Stimulated activated CD4-positive, alpha-beta T cell treated with anti-CD3 and anti-CD28 coated beads, Interleukin-15, amount 100 ng/mL, for 1 hour (primary cell): ENCODE measurements at places on chromosomes 2 and 18.

DNA sequence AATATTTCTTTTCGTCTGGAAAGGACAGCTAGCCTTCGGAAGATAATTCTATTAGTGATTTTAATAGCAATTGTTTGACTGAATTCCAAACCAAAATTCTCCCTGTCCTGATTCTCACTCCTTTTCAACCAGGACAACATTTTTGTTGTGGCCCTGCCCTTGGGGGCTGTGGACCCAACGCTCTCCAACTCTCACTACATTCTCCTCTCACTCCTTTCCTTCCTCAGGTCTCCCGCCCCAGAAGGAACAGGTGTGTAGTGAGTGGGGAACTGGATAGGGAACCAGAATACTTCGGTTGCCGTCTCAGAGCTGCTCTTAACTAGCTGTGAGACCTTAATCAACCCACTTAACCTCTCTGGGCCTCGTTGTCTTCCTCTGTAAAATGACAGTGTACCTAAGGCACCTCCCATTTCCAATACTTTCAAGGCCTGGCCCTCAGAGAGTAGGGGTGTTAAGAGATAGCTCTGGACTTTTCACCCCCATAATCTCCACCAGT is 638 bp upstream of the ADD2 start:
- DNase-seq, result no peak

GRCh38 chr2:22952656-22953225 is 432.2 kb upstream of the KLHL29 start:
- DNase-seq, result no peak

GRCh38 chr2:165645930-165646831 is 147.9 kb downstream of the GALNT3 start:
- no peak for DNase-seq

- no peak for DNase-seq
These were observed 43.2 kb downstream of the ATIC start for GRCh38 chr2:215354771-215355695.

- no peak for DNase-seq
These were observed 9.6 kb upstream of the GIGYF2 start for GRCh38 chr2:232687382-232688160.

DNA sequence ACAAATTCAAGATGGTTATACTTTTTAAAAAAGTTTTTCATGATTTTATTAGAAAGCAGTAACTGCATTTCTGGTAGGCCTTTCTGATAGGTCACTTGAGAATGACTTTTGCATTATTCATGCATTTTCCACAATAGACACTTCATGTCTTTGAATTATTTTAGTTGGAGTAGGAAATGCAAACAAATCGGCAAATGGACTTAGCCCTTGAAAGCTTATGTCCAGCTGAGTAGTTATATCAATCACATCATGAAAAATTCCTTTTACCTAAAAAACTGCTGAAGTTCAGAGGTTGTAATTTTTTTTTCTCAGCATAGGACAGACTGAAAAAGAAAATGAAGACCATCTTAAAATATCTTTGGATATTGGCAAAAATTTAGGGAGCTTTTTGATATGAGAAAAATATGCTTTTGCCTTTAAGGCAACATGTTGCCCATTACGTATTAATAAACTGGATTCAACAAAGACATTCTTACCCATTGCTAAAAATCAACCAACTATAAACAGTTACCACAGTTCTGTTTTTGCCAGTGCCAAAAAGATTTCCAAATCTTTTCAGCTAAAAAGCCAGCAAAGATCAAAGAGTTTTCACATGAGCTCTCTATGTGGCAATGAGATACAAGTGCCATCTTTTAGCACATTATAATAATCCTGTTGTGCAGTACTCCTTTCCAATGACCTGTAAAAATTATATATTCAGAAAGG is 45.5 kb upstream of the FRZB start:
- DNase-seq, result no peak

- no peak for DNase-seq
These were observed 601.2 kb downstream of the ADCYAP1 start for GRCh38 chr18:1505856-1506255.

DNA sequence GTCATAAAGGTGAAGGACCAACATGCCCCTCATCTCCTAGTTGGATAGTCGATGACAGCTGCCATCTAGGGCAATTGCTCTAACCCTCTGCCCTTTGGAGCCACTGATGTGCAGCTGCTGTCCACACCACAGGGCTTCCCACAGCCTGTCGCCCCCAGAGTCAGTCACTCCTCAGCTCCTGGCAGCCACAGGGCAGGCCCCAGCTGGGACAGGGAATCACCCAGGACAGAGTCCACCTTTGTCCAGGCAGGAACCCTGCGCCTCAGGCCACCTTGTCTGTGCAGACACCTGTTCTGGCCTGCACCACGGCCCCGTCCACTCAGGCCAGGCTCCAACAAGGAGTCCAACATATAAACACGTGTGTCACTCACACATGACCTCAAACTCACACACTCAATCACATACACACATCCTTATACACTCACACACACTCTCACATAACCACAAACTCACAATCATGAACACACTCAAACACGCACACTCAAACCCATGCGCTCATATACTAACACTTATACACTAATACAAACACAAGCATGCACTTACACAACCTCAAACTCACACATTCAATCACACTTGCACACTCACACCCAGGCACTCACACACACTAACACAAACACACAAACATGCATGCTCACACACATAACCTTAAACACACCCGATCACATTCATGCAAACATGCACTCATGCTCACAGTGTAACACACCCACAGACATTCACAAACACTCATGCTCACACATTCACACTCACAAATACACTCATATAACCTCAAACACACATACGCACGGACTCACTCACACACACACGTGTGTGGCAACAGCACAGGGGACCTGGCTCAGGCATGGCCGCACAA is 29.7 kb downstream of the HDAC4 start:
- no peak for DNase-seq

DNA sequence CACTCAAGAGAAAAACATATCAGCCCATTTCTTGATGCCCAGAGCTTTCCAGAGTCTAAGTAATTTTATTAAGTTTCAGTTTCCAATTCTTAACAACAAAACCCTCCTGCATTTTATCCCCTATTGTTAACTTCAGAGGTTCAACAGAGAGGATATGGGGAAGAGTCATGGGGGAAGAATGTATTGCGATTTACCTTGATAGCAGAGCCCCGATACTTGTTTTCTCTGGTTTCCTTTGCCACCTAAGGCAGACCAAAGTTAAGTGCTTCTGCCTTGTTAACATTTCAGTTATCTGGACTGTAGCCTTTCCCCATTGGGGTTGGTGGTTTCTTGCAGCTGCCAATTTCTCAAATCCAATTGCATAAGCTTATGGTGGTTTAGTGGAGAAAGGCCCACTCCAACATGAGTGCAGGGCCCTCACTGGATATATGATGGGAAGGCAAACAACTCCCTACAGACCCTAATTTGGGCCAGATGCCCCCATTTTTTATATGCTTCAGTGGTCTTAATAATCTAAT is 82.0 kb upstream of the ITGB6 start:
- DNase-seq, result no peak

DNA sequence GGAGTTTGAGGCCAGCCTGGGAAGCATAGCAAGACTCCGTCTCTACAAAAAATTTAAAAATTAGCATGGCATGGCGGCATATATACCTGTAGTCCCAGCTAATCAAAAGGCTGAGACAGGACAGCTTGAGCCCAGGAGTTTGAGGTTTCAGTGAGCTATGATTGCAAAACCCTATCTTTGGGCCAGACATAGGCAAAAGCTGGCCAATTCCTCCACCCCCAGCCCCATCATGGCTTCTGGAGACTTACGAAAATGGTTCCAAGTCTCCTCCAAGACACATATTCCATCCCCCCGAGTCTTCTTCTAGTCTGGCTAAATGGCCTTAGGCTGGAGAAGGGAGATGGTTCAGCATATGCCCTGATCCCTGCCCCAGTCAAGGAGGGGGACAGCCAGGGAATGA is 172.8 kb upstream of the HAAO start:
- DNase-seq, result no peak

- no peak for DNase-seq
These were observed 2.0 kb downstream of the BCL11A start for GRCh38 chr2:60551240-60552077.

GRCh38 chr2:67446491-67446911 is 49.4 kb downstream of the ETAA1 start:
- DNase-seq, result no peak

- peak; percentile 22 for DNase-seq
These were observed 65.8 kb downstream of the RBMS1 start for GRCh38 chr2:160427629-160428404.

- no peak for DNase-seq
These were observed 58.2 kb downstream of the SERPINB8 start for GRCh38 chr18:64027931-64028695.

- no peak for DNase-seq
These were observed 97.2 kb upstream of the TEX51 start for GRCh38 chr2:126801473-126801872.

DNA sequence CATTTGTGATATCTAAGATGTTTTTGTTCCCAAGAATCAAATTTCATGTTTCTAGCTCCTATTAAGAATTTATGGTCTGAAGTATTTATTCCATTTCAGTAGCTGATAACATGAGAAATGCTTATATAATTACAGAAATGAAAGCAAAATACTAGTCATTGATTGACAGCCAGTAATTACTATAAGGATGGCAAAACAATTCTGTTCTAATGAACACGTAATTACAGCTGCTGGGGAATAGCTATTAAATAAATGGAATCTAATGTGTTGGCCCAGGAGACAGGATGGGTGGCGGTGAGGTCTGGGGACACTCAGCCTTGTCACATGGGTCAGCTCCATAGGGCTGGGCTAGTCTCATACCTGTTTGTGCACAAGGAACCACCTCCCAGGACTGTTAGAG is 263.5 kb downstream of the FHOD3 start:
- DNase-seq, result no peak

DNA sequence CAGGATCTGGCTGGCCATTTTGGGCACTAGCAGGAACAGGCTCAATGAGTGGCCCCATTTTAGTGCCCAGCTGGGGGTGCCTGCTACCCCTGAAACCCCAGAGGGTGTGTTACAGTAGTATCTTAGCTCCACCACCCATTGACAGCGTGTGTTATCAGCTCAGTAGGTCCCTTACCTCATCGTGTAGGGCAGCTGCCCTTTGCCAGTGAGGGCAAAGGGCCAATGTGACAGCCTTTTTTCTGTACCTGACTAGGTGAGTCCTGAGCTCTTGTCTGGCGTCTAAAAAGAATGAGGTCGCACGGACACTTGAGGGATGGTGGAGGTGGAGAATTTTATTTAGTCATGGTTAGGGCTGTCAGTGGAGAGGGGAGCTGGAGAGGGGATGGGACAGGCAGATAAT is 462.2 kb downstream of the PIK3C3 start:
- no peak for DNase-seq

DNA sequence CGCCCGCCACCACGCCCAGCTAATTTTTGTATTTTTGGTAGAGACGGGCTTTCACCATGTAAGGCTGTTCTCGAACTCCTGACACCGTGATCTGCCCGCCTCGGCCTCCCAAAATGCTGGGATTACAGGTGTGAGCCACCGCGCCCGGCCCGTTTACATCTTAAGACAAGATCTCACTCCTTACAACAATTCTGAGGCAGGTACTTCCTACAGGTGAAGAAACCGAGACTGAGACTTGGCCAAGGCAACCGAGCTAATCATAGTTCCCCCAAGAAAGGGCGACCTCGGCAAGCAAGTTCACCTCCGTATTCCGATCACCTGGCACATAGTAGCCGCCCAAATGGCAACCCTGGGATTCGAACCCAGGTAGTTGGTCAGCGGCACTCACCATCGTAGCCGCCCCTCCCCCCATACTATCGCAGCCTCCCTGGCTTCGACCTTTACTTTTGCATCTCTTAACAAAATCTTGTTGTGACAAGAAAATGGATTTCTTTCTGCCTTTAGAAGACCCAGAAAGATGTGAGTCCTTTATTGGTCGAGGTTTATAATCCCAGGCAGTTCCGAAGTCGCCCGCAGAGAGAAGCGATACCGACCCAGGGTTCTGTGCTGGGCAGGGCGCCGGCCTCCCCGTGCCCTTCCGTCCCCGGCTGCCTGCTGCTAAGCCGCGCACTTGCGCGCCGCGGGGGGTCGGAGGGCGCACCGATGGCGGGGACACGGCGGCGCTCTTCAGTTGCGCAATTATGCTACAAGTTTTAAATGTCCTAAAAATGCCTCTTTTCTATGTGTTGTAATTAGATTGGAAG is 1.1 kb upstream of the FZD5 start:
- DNase-seq, result no peak

DNA sequence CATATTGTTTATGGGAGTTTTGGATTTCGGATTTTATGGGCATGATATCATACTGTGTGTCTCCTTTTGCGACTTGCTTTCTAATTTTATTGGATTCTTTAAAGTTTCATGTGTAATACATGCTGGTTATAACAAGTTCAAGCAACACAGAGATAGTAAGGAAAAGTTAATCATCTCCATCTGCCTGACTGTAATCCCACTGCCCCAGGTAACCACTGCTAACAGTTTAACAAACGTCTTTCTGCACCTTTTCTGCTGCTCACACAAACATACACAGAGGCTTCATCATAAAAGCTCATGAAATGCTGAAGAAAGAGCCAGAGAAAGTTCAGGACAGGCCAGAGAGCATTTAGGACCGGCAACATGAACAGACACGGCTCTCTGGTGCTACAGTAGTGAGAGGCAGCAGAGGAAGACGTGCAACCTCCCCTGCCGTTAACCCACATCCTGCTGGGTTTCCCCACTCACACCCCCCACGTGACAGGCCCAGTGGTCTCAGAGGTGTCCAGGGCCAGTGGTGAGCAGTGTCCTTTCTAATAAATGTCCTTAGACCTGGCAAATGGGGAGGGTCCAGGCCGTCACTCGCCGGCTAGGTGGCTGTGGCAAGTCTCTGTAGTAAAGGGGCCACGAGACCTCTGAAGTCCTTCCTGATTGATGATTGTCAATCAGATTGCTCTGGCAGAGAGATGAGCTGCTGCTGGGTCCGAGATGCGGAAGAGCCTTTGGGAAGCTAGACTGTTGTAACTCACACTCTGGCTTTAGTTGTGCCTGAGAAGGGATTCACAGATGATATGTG is 43.0 kb upstream of the SLC1A4 start:
- peak; percentile 23 for DNase-seq

GRCh38 chr2:10868465-10869314 is 43.0 kb upstream of the KCNF1 start:
- no peak for DNase-seq

DNA sequence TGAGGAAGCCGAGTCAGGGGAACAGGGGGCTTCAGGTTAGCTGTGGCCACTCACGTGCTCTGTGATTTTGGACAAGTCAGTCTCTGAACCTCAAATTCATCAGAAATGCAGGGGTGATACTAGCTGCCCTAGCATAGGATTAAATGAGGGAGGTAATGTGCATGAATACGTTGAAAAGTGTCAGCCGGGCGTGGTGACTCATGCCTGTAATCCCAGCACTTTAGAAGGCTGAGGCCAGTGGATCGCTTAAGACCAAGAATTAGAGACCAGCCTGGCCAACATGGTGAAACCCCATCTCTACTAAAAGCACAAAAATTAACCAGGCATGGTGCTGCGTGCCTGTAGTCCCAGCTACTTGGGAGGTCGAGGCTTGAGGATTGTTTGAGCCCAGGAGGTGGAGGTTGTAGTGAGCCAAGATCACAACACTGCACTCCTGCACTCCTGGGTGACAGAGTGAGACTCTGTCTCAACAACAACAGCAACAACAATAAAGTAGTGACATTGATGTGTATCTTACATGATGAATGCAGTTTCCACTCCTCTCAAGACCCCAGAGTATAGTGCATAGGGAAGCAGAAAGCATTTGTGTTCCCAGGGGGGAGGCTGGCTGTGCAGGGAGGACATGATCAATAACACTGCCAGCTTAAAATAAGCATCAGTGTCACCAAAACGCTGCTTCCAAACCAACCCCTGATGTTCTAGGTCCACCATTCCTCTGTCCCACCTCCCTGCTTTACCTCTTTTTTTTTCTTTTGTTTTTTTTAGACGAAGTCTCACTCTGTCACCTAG is 68.8 kb downstream of the HNRNPLL start:
- no peak for DNase-seq
